ENCODE measurements at places on chromosomes 4 and X.

GRCh38 chr4:61841714-61842113 is 641.6 kb downstream of the ADGRL3 start:
- no peak for DNase-seq

- DNase-seq = no peak
Measured at GRCh38 chr4:72767618-72768302, 198.7 kb upstream of the ADAMTS3 start.

GRCh38 chr4:89119166-89119565 is 7.8 kb downstream of the TIGD2 start:
- DNase-seq = no peak

DNA sequence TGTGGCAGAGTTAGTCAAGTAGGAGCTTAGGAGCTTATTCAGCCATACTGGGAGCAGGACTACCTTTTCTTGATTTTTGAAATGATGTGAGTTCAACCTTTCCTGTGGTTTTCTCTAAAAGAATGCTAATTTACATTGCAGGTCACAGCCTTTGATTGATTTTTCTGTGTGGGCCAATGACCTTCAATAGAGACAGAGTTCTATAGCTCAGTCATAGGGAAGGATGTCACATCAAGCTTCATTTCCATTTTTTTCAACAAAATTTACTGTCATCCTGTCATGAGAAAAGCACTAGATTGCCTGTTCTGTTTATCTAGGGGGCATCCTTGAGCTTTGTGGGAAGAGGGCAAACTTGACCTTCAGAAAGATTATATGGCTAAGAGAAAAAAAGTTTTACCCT is 448.7 kb downstream of the MID1IP1 start:
- no peak for DNase-seq

DNA sequence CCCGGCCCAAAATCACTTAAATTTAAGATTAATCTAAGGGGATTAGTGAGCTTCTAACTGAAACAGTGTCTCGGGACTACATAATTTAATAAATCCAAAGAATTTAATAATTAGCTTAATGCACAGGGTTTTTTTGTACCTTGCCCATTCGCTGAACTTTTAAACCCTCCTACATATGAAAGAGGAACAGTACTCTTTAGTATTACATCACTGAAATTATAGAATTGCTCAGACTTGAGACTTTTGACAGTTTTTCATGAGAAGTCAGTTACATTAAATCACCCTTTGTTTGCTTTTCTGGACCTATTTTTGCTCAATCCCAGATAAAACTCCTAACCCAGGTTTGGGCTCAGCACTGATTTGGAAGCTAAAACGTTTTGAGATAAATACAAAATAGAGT is 2.4 kb upstream of the TADA2B start:
- no peak for DNase-seq

DNA sequence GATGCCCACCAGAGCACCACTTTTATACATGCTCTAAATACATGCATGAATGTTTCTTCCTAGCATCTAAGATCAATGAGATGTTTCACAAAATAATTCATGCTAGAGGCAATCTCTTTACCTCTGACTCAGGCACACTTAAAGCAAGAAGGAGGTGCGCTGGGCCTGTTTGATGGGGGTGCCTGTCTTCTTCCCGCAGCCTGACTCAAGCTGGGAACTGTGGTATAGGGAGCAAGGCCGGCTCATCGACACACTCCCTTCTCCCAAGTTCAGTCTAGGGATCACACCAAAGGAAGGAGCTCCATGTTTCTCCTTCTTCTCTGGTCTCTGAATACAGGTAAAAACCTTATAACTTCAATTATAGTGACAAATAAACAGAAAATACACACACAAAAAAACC is 333.8 kb upstream of the MAD2L1 start:
- DNase-seq = no peak

DNA sequence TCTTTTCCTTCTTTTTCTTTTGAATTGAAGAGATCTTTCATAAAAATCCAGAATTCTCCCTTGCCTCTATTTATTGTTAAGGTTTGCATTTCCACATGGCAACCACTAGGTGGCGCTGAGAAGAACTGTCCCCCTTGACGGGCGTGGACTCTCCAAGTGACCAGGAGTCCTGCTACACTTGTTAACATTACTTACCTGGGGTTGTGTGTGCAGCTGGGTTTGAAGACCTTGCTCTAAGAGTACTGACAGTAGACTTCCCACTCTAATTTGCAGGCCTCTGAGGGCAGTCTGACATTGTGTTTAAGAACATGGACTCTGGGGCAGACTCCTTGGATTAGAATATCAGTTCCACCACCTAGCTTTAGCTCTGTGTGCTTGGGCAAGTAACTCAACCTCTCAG is 52.8 kb downstream of the GPRIN3 start:
- no peak for DNase-seq

DNA sequence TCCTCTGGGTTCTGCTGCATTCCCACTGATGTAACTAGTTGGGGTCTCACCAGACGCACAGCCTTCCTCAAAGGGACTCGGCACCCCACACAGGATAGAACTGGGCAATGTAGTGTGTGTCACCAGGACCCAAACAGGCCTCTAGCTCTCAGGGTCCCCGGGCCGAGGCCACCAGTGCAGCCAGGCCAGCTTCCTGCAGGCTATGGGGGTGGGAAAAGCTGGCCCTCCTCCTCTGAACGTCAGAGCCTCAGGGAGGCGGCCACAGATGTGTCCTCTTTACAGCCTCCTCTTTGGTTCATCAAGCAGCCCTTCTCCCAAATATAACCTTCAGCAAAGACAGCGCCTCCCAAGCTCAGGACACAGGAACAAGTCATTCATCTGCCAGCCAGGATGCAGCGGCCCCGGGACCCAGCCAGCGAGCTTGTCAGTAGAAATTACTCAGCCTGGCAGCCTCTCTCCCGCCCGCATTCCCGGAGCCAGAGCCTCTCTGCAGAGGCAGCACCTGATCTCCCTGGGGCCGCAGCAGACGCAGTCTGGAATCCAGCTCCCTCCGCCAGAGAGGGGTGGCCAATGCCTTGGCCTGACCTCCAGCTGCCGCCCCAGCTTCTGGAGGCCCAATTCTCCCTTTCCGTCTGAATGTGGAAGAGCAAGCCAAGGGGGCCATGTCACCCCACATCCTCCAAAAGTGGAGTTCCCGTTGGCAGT is 288.5 kb downstream of the FBXW7 start:
- no peak for DNase-seq

DNA sequence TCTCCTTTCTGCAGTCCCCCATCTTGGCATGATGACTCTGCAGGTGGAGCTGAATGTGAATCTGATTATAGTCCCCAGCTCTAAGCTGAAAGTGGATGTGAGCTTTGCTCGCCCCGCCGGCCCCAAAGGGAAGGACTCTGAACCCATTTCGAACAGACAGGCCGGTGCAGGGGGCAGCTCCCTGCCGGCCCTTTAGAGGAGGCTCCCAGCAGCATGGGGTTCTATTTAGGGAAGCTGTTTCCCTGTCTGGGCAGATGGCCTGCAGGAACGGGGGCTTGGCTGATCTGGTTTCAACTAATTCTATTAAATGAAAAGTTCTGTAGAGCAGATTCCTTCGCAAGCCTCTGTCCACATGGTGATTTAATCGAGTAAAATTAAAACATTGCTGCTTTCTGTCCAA is 104.8 kb upstream of the MSX1 start:
- DNase-seq = no peak

DNA sequence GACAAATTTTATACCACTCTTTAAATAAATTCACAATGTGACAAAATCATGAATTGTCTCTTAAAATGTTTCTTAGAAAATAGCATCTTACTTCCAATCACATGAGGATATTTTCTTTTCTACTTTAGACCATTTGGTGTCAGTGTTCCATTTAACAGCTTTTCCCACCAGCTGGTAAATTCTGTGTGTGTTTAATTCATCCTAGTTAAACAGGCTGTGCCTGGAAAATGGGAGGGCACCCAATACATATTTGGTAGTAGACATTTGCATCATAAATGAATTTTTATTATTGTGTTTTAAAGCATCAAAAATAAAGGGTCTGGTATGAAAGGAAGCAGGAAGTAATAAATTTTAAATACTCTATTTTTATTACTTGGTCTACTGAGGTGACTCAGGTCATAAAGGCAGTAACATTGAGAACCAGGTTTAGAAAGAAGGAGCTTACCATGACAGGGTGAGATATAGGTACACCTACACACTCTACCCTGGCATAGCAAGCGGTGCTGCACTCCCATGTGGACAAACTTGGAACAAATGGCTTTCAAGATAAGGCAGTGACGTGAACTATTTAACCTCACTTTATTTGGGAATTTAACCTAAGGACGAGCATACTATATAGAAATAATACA is 344.5 kb downstream of the BMPR1B start:
- no peak for DNase-seq

- no peak for DNase-seq
Measured at GRCh38 chr4:87806520-87806919, 7.2 kb downstream of the IBSP start.

DNA sequence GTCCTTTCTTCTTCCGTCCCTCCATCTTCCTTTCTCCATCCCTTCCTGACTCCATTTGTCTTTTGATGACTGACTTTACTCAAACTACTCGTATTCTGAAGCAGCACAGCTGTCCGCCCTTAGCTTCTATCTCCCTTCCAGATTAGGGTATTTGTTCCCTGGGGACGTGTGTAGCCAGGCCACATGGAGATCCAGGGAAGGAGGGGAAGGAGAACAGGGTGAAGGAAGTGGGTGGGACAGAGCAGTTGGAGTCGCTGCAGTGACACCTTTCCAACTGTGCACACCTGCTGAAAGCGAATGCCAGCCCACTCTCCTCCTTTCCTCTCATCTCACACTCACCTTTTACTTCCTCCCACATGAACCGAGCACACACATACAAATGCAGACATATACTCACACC is 323.8 kb downstream of the DCTD start:
- no peak for DNase-seq

DNA sequence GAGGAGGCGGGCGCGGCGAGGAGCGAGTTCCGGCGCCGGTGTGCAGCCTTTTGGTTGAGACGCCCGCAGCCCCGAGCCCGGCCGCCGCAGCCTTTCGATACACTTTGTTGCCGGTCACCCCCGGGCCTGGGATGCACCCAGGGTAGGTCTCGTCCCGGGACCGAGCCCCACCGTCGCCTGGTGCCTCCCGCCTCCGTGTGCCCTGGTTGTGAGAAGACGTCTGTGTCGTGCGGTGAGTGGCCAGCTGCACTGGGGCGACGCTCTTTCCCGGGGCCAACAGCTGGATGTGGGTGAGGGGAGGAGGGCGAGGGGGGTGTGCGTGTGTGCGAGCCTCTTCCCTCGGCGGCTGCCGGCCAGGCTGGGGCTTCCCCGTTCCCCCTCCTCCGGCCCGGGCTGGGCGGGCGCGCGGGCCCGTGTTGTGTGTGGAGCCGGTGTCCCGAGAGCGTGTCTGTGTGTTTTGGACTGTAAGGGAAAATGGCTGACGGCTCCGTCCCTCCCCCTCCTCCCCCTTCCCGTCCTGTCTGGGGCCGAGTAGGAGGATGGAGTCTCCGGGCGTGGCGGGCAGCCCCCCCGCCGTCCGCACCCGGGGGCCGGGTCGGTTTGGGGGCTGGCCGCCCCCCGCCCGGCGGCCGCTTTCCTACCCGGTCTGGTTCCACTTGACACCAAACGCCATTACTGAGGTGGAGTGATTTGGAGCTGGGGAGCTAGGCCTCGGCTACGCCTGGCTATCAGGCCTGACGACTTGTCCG is 807 bp downstream of the USP9X start:
- peak; percentile 43 for DNase-seq

DNA sequence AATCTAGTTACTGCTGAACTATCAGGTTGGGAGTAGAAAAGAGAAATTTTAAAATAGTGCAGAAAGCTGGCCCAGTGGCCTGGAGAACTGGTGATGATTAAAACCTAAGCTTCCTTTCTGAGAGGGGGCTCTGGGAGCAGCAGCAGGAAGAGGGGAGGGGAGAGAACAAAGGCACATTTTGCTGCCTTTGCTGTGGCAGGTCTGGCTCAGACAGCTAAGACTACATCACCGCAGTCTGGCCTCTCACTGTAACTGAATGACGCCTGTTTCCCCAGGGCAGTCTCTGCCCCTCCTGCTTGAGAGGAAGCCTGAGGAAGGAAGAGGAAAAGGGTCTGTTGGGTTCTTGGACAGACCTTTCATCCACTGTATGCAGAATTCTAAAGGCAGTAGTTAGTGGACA is 148.5 kb downstream of the FRAS1 start:
- no peak for DNase-seq

DNA sequence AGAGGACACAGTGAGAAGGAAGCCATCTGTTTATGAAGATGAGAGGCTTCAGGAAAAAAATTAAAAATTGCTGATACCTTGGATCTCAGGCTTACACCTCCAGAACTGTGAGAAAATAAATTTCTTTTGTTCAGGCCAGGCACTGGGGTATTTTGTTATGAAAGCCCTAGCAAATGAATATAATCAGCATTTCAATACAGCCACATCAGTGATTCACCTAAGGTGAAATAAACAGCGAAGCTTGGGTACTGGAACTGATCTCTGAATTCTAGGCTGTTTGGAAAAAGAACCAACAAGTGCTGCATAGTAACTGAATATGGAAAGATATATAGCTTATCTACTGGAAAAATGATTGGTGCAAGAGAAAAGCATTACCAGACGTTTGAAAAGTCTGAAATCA is 88.5 kb downstream of the PDS5A start:
- no peak for DNase-seq

DNA sequence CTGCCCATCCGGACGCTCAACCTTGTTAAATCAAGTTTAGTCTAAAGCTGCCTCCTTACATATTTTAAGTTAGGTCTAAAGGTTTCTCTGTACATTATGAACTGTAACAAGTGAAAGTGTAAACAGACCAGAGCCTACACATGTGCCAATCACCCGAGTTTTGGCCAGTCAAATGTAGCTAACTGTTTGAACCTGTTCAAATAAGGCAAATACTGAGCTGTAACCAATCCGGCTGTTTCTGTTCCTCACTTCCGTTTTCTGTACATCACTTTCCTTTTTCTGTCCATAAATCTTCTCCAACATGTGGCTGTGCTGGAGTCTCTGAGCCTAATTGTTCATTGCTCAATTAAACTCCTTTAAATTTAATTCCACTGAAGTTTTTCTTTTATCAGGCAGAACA is 113.3 kb upstream of the SHISA3 start:
- DNase-seq = no peak

GRCh38 chr4:39697740-39698423 is at the start of gene UBE2K:
TSS of gene UBE2K (plus strand) at chr4:39698136. CDS start at chr4:39698328, 192 bp downstream.
- DNase-seq = peak; percentile 80

DNA sequence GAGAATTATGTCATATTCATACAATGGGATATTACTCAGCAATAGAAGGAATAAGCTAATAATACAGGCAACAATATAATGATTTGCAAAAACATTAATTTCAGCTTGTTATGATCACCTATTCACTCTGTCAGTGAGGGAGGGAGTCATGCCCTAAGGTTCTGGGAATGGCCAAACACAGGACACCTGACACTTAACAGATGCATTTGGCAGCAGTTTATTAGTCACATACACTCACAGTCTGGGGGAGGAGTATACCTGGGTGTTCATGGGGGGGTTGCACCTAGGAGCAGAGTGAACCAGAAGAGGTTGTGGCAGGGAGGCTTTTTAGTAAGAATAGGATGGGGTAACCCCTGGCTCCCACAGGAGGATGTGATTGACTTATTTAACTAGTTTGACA is 38.3 kb downstream of the SERPINA7 start:
- no peak for DNase-seq

DNA sequence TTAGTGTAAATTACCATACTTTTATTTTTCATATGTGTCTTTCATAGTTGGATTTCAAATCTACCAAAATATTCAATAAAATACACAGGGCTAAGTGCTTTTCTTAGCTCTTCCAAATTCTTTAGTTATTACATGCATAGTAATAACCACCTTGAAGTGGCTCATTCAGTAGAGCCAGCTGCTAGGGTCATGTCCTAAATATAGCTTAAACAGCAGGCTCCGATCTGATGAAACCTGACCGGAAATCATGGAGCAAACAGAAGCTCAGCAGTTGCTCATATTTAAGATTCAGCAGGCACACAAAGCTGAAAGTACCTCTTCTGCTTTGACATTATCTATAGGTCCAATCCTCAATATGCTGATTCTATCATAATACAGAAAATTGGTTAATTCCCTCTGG is 1470.4 kb downstream of the ADGRL3 start:
- DNase-seq = peak; percentile 93
